Amniotic stem cell (primary cell): ENCODE measurements at places on chromosomes 3 and 15.

GRCh38 chr3:11622586-11623550, 20.8 kb downstream of the VGLL4 start:
- DNase-seq: no peak

GRCh38 chr15:32222716-32223115, 180.4 kb downstream of the GOLGA8K start:
- DNase-seq: no peak

DNA sequence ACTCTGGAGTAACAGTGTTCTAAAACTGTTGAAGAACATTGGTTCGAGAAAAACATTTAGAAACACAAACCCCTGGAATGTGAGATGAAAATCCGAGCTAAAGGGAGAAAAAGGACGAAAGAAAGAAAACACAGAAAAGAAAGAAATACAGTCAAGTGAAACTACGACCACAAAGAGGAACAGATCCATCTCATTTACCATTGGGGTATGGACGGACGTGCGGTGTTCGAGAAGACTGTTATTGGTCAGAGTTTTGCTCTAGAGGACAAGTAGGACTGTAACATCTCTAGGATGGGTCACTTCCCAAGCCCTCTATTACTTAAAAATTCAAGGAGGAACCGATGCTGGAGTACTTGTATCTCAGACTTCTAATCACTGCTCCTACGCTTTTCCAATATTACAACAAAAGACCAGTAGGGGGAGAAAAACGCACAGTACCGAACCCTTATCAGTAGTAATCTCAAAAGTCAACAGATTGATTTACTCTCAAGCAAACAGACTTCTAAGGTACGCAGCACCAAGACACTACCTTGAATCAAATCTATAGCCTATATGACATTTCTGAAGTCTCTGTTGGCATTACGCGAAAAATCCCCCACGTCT, 1.1 kb upstream of the PIK3CA start:
- DNase-seq: peak; percentile 36

DNA sequence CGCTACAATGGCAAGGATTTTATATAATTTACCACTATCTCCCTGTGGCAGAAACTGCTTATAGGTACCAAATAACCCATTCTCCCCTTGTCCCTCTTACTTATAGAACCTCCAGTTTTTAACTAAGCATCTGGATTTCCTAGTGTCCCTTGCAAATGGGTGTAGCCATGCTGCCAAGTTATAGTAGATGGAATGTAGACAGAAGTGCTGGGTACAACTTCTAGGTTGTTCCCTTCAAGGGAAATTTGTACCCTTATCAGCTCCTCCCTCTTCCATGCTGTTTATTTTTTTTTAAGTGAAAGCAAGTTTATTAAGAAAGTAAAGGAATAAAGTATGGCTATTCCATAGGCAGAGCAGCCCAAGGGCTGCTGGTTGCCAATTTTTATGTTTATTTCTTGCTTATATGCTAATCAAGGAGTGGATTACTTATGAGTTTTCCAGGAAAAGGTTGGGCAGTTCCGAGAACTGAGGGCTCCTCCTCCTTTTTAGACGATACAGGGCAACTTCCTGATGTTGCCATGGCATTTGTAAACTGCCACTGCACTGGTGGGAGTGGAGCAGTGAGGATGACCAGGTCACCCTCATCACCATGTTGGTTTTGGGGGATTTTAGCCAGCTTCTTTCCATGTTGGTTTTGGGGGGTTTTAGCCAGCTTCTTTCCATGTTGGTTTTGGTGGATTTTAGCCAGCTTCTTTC, 40.1 kb upstream of the TM4SF19 start:
- DNase-seq: no peak

DNA sequence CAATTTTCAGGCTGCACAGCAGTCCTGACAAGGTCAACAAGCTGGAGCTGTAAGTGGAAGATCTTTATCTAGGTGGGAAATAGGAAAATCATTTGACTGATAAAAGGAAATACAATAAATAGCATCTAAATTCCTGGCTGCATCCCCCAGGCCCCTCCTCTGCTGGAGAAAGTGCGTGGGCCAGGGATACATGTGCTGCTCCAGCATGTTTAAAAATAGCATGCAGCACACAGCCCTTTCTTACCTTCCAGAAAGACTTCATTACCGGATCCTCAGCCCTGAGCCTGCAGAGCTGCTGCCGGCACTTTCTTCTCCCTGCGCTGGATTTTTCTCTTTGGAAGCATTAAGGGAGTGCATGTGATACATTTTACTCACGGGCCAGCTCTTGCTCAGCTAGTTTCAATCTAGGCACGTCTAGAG, 77.3 kb downstream of the HMG20A start:
- no peak for DNase-seq

DNA sequence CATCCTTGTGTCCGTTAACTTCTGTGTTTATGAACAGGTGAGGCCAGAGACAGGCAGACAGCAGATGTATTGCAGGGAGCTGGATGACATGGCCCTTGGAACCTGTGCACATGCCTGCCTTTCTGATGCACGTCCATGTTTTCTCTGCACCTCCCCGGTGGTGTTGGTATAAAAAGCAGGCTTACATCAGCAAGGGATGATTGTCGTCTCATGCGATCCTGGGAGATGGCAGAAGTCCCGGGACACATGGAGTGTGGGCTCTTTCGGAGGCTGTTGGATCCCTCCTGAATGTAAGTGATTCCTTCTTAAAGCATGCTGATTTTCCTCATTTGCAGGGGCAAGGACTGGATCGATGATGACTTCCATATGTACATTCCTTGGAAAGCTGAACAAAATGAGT, 134.8 kb downstream of the SNRPN start:
- no peak for DNase-seq

DNA sequence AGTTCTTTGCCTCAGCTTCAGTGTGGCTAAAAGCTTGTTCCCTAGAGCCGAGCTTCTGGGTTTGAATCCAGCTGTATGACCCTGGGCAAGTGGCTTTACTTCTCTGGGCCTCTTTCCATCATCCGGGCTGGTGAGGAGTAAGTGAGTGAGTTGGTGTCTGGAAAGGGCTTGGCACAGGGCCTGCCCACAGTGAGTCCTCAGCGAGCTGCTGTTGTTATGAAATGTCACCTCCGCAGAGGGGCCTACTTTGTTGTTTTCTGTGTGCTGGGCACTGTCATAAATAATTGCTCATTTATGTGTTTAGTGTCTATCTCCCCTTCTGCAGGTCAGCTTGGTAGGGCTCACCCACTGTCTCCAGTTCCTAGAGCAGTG, 31.7 kb downstream of the SLC6A6 start:
- no peak for DNase-seq

- peak; percentile 61 for DNase-seq
Measured at GRCh38 chr3:99410789-99411311, 227.5 kb upstream of the COL8A1 start.

DNA sequence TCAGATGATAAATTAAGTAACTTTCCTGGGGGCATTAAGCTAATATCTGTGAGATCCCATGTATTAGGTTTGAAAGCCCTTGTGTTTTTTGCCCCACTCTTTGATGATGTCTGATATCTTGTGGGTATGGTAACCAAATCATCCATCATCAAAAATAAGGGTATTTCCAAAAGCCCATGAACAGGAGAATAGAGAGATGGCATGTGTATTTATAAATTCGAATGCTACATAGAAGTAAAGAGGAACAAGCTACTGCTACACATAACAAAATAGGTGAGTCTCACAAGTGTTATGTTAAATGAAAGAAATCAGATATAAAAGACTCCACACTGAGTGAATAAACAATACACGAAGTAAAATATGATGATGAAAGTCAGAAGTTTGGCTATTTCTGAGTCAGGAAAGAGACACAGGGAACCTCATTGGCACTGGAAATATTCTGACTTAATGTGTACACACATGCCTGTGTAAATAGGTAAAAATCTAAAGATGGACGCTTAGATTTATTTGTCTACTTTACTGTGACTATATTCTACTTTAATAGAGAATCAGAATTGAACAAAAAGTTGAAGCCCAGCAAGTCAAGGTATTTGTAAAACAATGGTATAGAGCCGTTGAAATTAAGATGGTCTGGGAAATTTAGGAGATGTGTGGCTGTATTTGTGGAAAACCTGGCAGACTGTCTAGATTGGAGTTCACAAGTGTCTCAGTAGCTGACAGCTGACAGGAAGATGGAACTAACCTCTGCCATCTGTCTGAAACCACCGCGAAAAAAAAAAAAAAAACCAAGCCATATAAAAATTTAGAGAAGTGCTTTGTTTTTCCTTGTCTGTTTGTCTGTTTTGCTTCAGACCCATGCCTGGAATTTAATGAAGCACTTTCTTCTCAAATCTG, 111.0 kb upstream of the TGFBR2 start:
- no peak for DNase-seq

GRCh38 chr15:25989327-25989726, 126.2 kb upstream of the ATP10A start:
- DNase-seq: no peak

GRCh38 chr3:67127254-67127653, 129.1 kb downstream of the KBTBD8 start:
- DNase-seq: no peak

GRCh38 chr3:38957296-38957695, 94.4 kb downstream of the SCN11A start:
- no peak for DNase-seq

DNA sequence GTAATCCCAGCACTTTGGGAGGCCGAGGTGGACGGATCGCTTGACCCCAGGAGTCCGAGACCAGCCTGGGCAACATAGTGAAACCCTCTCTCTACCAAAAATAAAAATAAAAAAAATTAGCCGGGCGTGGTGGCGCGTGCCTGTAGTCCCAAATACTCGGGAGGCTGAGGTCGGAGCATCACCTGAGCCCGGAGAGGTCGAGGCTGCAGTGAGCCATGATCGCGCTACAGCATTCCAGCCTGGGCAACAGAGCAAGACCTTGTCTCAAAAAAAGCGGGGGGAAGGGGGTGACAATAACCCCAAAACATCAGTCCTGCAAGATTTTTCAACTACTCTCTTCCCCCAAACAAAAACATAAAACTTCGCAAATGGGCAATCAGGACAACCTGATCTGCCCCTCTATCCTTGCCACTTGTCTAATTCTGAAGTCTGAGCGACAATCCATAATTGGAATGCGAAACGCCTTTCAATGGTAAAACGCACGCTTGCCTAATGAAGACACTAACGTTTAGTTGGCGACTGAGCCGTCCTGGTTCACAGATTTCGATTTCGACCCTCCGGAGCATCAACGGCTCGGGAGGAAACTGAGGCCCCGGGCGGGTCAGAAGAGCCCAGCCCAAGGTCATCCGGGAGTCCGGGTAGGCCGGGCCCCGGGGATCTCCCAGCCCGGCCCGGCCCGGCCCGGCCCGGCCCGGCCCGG, 868 bp downstream of the BTBD1 start:
- no peak for DNase-seq
